ENCODE measurements at places on chromosomes 16 and 17.

DNA sequence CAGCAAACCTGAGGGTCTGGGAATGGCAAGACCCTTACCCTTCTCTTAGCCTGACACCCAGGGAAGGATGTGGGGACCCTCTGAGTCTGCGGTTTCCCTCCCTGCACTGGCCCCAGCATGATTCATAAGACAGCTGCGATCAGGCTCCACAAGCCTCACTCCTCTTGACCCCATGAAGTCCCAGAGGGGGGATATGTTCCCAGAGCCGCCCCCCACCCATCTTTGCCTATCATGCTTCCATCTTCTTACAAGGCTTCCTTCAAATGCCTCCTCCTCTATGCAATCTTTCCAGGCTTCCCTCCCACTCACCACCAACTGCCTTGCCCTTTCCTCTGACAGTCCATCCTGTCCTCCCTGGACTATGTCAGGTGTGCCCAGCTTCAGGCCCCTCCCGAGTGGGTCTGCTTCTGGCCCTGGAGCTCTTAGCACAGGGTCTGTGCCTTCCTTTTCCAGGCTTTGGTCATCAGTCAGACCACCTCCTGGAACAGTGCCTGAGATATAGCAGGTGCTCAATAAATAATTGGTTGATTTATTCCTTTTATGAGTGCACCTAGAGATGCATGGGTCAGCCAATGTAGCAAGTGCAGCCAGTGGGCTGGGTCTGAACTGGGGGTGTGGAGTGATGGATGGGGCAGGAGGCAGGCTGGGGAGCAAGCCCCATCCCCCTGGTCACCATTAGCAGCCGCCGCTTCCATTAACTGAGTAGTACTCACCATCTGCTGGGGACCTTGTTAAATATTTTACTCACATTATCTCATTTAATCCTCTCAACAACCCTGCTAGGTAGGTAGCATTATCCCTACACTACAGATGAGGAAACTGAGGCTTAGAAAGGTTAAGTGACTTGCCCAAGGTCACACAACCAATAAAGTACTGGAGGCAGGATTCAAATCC is 8.4 kb downstream of the DLX3 start:
- no peak for DNase-seq

DNA sequence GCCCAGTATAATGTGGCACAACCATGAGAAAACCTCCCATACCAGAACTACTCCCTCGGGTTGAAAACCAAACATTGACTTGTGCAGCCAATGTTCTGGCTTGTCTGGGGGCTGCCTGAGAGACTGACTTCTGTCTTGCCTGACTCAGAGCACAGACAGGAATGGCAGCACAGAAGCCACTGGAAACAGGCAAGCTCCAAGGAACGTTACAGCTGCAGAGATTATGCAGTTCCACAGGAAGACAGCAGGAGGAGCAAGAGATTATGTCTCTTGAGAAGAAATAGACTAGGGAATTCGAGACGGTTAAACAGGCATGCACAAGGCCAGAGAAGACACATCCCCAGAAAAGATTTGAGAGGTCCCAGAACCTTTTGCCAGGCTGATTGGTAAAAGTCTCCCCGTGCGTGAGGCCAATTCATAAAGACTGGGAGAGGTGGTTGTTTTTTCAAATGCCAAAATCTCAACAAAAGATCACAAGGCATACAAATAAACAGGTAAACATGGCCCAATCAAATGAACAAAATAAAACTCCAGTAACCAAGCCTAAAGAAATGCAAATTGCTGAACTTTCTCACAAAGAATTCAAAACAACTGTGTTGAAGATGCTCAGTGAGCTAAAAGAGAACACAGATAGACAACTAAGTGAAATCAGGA is 90.6 kb upstream of the CDH5 start:
- peak; percentile 69 for DNase-seq

GRCh38 chr16:19227643-19228042 is 57.9 kb upstream of the CLEC19A start:
- DNase-seq = no peak

- DNase-seq = no peak
Observed at GRCh38 chr16:67936880-67937605, 393 bp upstream of the PSMB10 start.

Data from fibroblast of villous mesenchyme (primary cell).